ENCODE measurements at places on chromosomes 5 and 9. TPM values are rescaled to one million over a fixed set of nuclear protein-coding genes. Genes with fewer than 3 reads are reported as not detected.

DNA sequence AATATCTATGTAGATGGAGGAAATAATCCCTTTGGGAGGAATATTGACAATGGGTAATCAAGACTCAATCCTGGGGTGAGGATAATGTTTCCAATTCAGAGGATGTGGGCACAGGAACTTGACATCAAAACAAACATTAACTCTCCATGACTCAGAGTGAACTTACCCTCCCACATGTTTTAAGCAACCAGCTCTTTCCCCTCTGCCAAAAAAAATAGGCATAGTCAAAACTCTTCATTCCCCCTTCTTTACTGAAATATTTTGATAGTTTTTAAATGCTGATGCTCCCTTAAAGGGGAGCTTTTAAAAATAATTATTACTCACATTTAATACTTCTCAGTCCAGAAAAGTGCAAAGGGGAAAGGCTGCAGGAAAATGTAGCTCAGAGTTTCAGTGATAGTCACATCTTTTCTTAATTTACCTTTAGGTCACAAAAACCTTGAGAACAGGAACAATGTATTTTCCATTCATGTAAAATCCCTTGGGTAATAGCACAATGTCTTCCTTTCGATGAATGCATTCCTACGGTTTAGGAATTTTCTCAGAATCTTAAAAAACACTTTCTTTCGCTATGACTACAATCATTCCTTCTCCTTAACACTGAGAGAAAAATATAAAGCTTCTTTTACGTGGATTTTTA lies 298.4 kb upstream of the GRAMD2B start:
- DNase-seq, result no peak

DNA sequence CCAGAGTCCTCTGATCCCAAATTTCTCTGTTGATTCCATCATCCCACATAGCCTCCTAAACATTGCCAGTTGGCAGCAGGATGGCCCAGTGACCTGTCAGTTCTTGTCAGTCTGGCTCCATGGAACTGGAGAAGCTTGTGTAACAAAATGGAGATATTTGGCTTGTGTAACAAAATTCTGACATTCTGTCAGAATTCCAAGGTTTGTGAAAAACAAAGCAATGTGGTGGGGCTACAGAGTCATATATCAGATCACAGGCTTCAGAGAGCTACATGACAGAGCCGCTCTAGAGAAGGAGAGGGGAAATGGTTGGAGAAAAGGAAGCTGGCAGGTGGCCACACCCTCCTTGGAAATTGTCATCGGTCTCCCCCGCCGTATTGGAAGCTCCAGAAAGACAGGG lies 75.4 kb upstream of the MAN2A1 start:
- no peak for DNase-seq

GRCh38 chr5:172769342-172769615 lies 1.7 kb downstream of the DUSP1 start:
- DNase-seq, result no peak

- no peak for DNase-seq
These were observed 1426.5 kb upstream of the C9orf72 start for GRCh38 chr9:28999806-29000205.

DNA sequence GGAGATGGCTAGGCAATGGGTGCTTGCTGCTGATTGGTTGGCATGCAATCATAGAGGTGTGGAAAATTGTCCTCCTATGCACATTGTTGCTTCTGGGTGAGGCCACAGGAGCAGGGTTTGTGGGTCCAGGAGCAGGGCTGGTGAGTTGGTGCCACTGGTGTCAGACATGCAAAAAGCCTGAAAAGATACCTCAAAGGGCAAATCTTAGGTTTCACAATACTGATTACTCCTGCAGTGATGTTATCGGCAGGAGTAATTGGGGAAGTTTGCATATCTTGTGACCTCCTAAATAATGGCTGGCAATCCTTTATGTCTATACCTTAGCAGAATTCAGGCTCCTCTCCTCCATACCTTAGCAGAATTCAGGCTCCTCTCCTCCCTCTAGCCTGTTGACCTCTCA lies 25.2 kb downstream of the SLC25A48 start:
- no peak for DNase-seq

GRCh38 chr5:132666310-132667123 lies 7.3 kb upstream of the IL4 start:
- no peak for DNase-seq

GRCh38 chr9:88750832-88751360 lies 215.9 kb downstream of the NXNL2 start:
- peak; percentile 34 for DNase-seq

Gene TMEM232
- 1.2 TPM for total RNA-seq

- DNase-seq, result no peak
These were observed 25.5 kb upstream of the TRAF1 start for GRCh38 chr9:120951960-120952618.

- no peak for DNase-seq
These were observed 222.6 kb downstream of the ROR2 start for GRCh38 chr9:91727316-91727861.
